NCI-H1436 treated with DMSO at 0.1 percent for 48 hours (cell line): ENCODE measurements at places on chromosomes 5 and 9.

GRCh38 chr9:91680106-91680505 is 256.5 kb upstream of the NFIL3 start:
- DNase-seq = no peak

DNA sequence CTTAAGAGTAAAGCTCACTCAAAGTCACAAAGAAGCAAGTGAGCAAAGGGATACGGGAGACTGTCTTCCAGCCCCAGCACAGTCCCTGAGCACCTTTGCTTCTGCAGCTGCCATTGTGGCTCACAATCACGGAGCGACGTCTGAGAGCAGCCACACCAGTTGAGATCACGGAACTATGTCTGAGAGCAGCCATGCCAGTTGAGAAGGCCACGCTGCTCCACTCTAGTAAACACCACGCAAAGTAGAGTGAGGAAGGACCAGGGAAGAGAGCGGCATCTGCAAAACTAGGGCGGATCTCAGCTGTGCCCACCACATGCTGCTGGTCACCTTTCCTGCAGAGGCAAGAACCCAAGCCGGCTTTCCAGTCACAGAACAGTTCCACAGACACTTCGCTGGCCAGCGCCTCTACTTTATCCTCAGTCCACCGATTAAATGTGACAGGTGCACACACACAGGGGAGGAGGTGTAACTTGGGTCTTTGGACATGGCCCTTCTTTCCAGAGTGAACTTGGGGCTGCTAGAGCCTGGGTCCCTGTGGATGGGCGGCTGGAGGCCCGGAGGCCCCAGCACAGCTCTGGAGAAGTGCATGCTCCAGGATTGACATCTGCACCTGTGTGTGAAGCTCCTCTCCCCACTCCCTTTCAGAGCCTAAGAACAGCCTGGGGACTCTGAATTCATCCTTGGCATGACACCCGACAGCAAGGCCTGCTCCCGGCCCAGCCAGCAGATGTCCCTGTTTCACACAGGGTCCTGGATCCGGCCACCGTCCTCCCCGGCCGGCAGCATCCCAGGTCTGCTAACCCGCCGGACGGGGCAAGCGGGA is 324.9 kb upstream of the IRX4 start:
- DNase-seq = no peak

DNA sequence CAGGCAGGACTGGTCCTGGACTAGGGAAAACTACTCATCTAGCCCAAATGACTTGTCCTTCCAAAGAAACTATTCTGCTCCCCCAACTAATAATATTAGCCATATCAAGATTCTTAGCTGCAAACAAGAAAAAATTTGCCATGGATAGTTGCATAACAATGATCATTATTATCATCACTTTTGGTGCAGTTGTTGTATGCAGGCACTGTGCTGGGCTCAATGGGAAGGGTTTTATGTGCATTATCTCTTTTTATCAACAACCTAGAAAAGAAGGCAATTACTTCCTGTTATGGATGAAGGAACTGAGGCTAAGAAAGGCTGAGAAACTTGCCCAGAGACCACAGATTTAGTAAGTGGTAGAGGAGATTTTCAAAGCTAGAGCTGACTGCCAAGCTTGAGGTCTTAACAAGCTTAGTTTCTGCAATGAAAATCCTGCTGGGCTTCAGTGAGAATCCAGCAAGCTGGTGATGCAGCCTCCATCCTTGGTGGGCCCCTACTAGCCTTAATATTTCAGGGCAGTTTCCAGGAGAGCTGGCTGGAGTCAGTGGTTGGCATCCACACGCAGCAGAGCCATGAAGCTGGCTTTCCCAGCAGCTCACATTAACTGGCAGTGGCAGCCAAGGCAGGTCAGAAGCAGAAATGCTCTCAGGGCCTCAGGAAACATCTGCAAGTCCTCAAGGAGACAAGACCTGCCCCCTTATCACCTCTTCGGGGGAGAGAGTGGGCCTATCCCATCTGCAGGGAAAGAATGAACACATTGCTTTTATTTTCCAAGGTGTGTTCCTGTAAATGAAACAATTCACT is 20.5 kb upstream of the MEGF9 start:
- DNase-seq = no peak

DNA sequence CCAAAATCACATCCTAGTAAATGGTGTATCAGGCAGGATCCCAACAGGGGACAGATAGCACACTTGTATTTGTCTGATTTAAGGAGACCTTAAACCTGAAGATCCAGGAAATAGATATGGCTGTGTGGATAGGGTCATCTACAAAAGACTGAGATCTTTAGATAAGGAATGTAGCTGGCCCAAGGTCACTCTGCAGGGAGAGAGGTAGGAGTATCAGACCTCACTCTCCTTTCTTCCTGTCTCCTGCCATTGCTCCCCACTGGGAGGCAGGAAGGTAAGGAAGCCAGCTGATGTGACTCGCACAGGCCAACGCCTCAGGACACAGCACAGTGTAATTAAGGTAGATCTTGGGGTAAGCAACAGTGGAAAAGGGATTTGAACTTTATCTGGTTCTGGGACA is 85.8 kb downstream of the PLPPR1 start:
- DNase-seq = no peak

GRCh38 chr5:172165465-172165864 is 22.6 kb downstream of the STK10 start:
- DNase-seq = no peak

GRCh38 chr9:71048280-71048679 is 73.1 kb downstream of the TRPM3 start:
- no peak for DNase-seq

DNA sequence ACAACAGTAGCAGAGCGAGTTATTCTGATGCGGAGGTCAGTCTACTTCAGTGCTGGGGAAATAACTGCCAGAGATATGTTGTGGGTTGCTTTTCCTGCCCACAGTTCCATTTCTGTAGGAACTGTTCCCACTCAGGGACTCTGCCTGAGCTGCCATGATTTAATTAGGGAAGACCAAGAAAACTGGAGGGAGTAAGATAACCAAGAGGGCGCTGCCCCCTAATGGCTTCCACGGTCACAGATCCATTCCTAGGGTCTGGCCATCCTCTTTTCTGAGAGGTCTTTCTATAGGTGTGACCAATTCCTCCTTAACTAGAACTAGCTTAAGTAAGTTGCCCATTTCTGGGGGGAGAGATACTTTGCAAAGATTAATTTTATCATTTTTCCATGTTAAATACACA is 125.9 kb downstream of the APBA1 start:
- DNase-seq = peak; percentile 18

- no peak for DNase-seq
These were observed 15.3 kb downstream of the BICD2 start for GRCh38 chr9:92749071-92749933.

GRCh38 chr5:80973027-80973426 is 12.9 kb downstream of the RASGRF2 start:
- DNase-seq = no peak

GRCh38 chr5:167764641-167765289 is 526.7 kb upstream of the WWC1 start:
- DNase-seq = no peak

GRCh38 chr5:143515829-143516228 is 112.3 kb upstream of the NR3C1 start:
- no peak for DNase-seq

DNA sequence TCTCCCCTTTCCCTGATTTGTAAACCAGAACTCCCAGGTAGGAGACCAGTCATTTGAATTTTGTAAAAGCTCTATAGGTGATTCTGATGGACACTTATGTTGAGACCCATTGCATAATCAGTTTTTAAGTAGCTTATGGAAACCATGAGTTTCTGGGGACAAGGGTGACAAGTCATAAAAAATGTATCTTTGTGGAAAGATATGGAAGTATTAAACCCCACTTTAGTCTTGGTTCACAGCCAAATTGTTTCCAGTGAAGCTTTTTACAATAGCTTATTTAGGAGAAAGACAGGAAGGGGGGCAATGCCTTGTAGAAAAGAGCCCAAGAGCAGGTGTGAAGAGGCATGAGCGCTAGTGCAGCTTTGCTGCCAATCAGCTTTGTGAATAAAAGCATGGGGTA is 453 bp upstream of the CCL28 start:
- peak; percentile 16 for DNase-seq

DNA sequence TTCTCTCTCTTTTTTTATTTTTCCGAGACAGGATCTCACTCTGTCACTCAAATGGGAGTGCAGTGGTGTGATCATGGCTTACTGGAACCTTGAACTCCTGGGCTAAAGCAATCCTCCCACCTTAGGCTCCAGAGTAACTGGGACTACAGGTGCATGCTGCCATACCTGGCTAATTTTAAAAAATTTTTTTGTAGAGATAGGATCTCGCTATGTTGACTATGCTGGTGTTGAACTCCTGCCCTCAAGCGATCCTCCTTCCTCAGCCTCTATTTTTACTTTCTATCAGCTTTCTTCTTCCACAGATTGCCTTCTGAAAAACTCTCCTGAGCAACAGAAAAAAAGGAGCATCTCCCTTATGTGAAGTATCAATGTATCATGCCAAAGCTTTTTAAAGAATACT is 14.1 kb upstream of the ERBIN start:
- DNase-seq = no peak

DNA sequence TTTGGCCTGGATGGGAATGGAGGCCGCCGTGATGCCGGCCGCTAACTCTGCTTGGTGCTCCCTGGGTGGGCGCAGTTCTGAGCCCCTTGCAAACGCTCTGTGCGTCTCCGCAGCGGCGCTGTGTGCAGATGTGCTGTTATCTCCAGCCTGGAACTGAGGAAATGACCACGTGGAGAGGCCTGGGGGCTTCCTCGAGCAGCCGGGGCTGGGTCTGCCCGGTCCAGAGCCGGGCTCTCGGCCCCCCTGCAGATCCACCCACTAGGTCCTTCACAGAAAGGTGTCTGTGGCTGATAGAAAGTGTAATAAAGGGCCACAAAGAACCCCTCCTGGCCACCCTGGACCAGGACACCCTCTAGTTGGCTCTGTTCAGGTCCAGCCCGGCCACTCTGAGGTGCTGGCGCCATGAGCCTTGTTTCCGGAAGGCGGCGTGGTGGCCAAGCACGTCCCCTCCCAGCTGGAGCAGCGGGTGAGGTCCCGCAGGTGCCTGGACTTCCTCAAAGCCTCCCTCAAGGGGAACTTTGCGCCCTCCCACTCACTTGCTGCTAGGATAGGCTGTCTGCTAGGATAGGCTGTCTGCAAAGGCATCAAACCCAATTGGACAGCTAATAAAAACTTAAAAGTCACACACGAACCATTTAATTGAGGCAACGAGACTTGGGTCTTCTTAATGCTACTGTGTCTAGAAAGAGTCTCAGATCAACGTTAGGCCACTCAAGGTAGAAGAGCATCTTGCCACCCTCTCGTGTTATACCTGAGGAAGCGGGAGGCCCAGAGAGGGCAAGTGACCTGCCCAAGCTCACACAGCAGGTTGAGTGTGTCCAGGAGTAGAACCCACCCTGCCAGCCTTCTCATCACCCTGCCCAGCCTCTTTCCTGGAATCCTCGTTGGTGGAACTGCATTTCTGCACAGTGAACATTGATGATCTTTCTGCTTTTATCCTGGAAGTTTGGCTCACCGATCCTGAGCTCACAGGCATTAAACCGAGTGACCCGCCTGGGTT is 109.3 kb upstream of the FCN2 start:
- DNase-seq = no peak

- no peak for DNase-seq
These were observed 45.0 kb downstream of the MRPL36 start for GRCh38 chr5:1754531-1755220.

DNA sequence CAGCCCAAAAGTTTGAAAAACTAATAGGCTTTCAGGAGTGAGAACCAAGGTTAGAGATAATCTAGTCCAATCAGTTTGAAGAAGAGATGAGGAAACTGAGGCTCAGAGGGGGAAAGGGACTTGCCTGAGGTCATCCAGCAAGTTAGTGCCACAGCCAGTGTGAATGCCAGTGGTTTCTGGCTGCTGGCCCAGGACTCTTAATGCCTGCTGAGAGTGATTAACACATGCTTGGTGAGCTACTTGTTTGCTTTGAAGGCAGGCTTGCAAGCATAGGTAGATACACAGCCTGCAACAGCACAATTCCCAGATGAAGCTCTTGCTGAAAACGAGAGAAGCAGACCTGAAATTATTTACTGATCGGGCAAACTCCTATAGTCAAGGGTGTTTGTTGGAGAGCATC is 591.6 kb upstream of the SGCD start:
- no peak for DNase-seq

DNA sequence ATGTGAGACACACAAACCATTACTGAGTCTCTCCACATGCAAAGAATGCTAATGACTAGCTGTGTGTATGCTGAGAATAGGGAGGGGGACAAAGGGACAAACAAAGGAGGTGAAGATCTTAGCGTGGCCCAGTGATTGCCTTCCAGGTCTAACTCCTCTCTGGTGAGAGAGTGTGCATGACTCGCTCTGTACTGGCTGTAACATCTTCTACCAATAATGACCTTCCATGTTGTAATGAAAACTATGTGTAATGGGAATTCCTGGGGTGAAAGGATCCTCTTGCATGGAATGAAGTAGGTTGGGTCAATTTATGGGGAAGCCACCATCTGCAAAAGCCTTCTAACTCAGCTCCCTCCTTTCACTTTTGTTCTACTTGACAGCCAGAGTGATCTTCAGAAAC is 24.4 kb upstream of the GPR151 start:
- no peak for DNase-seq

- DNase-seq = no peak
These were observed 31.0 kb upstream of the DENND1A start for GRCh38 chr9:123960965-123961364.

GRCh38 chr9:37801287-37801850 is 772 bp downstream of the DCAF10 start:
- DNase-seq = no peak

GRCh38 chr9:137428311-137428630 is 5.1 kb downstream of the NOXA1 start:
- no peak for DNase-seq

- no peak for DNase-seq
These were observed 1180.4 kb downstream of the CDH9 start for GRCh38 chr5:25858019-25858418.

DNA sequence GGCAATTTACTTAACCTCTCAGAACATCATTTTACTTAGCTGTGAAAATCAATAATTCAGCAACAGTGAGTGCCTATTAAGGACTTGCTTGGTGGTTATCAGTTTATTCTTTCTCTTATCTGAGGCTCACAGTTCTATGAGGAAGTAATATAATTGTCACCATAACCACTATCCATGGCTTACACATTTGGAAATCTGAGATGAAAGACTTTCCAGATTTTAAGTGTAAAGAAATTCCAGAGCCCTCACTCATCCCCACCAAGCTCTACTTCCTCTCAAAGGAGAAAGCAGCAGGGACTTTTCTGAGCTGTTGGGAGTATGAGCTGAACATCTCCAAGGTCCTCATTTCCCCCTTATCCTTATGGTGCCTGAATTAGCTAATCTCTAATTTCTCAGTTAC is 321.5 kb downstream of the FBXL7 start:
- DNase-seq = no peak

GRCh38 chr5:167608390-167609272 is 682.8 kb upstream of the WWC1 start:
- DNase-seq = no peak
